ENCODE measurements at places on chromosomes 6 and 20.

- no peak for DNase-seq
Measured at GRCh38 chr20:22576733-22577514, 7.4 kb downstream of the FOXA2 start.

DNA sequence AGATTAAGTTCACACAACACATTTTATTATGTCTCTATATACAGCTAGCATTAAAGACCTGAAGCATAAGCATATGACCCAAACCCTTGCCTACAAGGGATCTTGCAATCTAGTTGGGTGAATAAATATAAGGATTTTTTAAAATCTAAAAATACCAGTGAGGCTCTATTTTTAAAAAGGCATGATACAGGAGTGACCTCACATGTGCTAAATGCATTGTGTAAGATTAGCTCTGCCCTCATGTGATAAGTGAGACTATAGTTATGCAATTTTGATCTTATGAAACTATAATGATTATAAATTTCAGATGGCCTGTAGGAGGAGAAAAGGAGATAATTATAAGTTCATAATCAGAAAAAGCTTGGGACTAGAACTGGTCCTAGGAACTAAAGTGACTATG is 451.0 kb upstream of the MAN1A1 start:
- DNase-seq = no peak

DNA sequence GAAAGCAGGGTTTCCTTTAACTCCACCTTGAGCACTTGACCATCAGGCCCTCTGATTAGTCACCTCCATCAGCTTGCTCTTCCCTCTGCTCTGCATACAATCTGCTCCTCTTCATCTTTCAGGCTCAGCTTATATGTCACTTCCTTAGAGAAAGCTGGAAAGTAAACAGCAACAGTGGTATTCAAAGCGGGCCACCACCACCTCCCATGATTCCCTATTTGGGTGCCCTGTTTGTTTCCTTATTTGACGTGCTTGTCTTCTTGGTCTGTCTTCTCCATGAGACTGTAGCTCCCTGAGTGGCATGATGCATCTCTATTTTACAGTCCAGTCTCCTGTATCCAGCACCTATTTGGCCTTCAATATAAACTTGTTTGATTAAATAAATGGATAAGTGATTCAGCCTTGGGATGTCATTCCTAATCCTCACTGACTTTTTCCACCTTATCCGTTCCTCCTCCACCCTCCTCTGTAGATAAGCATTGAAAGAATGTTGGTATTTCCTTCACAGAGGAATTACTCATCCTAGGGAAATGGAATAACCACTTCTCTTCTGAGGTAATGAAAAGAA is 102.8 kb upstream of the SGK1 start:
- no peak for DNase-seq

DNA sequence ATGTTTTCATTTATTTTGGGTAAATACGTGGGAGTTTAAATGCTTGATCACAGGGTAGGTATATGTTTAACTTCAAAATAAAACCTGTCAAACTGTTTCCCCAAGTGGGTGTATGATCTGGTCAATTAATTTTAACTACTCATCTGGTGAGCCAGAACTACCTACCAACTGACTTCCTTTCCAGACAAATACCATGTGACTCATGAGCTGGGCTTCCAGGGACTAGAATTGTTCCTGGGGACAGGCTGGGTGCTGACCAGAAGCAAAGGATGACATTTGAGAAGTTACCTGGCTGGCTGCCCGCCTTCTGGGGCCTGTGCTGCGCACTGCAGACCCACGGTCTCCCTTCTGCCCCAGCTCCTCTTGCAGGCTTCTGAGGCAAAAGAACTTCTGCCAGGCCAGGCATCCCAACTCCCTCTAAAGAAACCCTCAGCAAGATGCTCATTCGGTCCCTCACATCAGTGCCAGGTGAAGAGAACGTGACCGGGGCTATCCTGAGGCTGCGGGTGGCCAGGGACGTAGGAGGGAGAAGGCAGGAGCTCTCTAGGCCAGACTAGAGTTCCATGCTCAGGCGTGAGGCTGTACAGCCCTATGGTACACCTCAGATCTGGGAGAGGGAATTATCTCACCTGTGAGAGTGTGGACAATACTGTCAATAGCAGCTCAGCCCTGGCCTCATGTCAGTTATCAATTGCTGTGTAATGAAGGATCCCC is 103.6 kb downstream of the JPH2 start:
- no peak for DNase-seq

GRCh38 chr6:149453597-149454345 is 31.0 kb downstream of the ZC3H12D start:
- no peak for DNase-seq

Measured in GM06990 (cell line).